ENCODE measurements at places on chromosomes 3 and 15.

- DNase-seq = no peak
Observed at GRCh38 chr15:96311256-96311955, 19.1 kb upstream of the NR2F2 start.

- DNase-seq = no peak
Observed at GRCh38 chr3:101729586-101729985, 5.2 kb downstream of the CEP97 start.

GRCh38 chr3:117019082-117019713, 309.6 kb downstream of the TUSC7 start:
- DNase-seq = peak; percentile 76

- DNase-seq = no peak
Observed at GRCh38 chr3:10998542-10998941, 6.0 kb downstream of the SLC6A1 start.

DNA sequence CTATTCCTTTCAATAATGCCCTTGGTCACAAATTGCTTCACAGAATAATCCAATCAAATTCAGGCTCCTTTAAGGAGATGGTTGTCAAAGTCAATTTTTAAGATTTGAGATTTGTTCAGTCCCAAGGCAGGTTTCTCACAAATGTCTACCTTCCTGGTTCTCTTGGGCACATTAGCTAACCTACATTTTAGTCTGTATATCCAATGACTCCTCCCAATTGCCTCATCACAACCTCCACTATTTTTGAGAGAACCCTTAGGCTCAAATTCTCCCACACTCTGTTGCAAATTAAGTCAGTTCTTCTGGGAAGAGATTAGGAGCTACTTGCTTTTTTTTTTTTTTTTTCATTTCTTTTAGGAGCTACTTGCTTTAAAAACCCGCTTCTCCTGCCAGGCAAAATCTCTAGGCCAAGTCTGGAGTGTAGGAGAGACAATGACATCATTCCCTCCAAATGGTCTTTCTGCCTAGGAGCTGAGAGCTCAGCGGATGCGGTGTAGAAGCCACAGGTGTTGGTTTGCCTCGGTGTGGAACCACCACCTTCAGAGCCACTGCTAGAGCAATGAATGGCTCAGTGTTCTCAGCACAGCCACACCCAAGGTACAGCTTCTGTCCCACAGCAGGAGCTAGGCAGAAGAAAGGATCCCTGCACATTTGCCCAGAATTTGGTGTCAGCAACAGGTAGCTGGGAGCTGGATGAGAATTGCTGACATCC, 10.0 kb upstream of the INO80 start:
- DNase-seq = no peak

- DNase-seq = no peak
Observed at GRCh38 chr3:161070980-161071663, 34.0 kb downstream of the B3GALNT1 start.

GRCh38 chr3:38008191-38008701, 17.7 kb downstream of the VILL start:
- no peak for DNase-seq

- peak; percentile 24 for DNase-seq
Observed at GRCh38 chr3:112333002-112333380, at the start of gene CD200. TSS of gene CD200 (plus strand) at chr3:112333156. CDS start at chr3:112333213, 57 bp downstream.

DNA sequence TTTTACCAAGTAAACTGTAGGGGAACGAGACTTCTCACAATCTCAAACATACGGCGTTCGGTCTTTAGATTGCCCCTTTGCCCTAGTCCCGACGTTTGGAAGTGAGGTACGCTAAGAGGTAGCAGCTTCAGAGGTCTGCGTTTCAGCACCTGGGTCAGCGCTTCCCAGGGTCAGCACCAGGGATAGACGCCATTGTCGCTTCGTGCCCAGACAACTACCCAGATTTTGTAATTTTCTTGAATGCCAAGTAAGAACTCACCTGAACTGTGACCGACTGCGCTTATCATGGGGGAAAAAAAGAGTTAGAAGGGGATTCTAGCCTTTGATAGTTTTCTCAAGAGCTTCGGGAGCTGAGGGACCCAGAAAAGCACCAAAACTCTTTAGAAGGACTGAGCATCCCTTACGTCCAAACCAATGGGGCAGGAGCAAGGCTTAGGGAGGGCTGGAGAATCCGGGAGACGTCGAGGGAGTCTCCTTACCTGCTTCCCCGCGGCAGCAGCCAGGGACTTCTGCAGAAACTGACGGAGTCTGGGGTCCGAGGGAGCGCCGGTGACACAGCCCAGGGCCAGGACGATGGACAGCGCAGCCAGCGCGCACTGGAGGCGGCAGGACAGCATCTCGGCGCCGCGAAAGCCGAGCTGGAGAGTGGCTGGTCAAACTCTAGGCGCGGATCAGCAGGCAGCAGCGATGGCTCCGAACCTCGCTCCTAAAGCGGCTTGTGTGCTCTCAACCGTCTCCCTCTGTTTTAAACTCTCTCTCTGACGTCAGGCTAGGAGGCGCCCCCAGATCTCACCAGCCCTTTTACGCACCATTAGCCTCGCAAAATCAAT, at the start of gene SST:
Gene SST, minus strand, starts transcription at position 720 of the 830 bp plus-strand sequence. Its CDS starts 103 bp downstream, at position 617.
- DNase-seq = peak; percentile 56

DNA sequence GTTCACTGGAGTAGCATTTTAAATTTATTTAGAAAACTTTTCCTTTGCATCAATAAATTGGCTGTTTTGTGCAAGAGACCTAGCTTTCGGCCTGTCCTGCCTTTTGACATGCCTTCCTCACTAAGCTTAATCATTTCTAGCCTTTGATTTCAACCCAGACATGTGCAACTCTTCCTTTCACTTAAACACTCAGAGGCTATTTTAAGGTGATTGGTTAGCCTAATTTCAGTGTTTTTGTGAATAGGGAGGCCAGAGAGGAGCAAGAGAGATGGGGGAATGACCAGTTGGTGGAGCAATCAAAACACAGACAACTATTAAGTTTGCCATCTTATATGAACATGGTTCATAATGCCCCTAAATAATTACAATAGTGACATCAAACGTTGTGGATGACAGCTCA, 333.4 kb downstream of the SLC9A9 start:
- DNase-seq = no peak

GRCh38 chr15:80006946-80007345, 36.0 kb upstream of the BCL2A1 start:
- no peak for DNase-seq

DNA sequence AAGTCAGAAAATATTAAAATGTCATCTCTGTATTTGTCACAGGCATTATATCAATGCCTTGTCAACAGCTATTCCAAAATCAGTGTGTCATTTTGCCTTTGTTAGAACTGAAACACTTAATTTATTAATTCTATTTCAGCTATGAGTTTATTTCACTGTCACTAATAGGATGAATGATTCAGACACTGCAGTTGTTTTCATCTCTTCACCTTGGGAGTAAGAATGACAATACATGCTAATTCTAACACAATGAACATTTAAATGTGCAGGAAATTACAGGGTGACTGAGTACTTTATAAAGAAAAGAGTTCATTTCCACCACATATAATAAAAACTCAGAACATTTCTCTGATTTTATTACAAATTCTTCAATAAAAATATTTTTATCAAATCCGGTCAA, 109.7 kb downstream of the P2RY1 start:
- no peak for DNase-seq
